AG08396 (cell line): ENCODE measurements at places on chromosomes 1 and 21.

DNA sequence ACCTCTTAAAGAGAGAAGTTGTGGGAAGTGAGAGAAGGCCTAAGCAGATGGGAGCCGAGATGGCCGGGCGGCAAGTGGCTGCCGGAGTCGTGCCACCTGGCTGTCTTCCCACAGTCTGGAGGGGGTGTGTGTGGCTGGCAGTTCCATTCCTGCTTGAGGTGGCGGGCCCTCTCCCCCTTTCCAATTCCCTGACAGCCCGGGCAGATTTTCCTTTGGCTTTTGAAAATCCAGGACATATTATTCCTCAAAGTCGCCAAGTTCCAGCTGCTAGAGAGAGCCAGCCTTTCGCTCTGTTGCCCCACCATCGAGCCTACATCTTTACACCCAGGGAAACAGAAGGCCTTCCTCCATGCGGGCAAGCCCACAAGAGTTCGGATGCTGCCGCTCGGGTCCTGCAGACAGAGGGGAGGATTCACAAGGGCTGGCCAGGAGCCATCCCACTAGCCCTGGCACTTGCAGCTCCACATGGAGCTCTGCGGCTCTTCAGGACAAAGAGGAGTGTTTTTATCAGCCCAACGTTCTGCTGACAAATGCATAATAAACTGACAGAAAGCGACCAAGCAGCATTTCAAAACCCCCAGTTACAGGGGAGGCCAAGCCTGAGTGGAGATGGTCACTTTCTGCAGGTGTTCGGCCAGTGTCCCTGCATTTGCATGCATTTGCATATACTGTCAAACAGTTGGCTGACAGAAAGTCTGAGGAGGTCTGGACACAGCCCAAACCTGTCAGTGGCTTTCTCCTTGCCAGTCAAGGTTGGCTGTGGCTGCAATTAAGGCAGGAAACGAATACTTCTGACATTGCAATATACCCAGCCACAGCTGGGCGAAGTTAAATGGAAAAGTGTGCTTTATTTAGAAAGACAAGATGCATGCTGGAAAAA lies 45.9 kb downstream of the OLIG1 start:
- DNase-seq: no peak

- no peak for DNase-seq
Measured at GRCh38 chr1:18513995-18514394, 33.3 kb downstream of the KLHDC7A start.

GRCh38 chr1:158818975-158819431 lies 12.1 kb upstream of the MNDA start:
- DNase-seq: no peak

DNA sequence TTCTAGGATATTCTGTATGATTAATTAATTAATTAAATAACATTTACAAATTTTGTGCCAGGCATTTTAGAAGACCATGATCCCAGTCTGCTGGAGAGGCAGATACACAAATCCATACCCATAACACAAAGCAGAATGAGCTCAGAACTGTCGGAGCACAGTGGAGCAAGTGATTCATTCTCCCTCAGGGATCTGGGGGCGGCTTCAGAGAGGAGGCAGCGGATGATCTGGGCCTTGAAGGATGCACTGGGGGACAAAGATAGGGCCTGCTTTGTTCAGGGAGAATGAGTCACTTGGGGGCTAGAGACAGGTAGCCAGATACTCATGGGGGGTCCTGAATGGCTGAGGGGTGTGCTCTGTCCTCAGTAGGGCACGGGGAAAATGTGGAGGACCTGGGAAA lies 50.9 kb upstream of the TRABD2B start:
- DNase-seq: no peak
